ENCODE measurements at places on chromosomes 2 and 18.

DNA sequence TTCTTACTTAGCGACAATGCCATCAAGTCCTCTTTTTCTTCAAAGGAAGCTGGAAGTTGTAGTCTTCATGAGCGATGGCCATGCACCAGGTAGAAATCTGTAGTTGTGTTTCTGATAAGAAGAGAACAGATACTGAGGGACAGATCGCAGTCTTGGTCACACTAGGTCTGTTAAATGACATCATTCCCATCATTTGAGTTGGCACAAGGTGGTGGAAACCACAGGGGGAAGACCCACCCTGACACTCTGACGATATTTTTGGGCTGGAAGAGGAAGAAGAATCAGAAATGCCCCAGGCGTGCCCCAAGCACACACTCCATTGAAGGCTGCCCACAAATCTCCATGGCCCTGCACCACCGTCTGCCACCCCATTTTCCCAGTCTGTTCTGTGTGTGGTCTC lies 89.0 kb upstream of the BOD1L2 start:
- DNase-seq = no peak

- no peak for DNase-seq
These were observed 96.6 kb upstream of the TWSG1 start for GRCh38 chr18:9237981-9238380.

GRCh38 chr2:134023854-134024253 lies 230.0 kb upstream of the MGAT5 start:
- no peak for DNase-seq

DNA sequence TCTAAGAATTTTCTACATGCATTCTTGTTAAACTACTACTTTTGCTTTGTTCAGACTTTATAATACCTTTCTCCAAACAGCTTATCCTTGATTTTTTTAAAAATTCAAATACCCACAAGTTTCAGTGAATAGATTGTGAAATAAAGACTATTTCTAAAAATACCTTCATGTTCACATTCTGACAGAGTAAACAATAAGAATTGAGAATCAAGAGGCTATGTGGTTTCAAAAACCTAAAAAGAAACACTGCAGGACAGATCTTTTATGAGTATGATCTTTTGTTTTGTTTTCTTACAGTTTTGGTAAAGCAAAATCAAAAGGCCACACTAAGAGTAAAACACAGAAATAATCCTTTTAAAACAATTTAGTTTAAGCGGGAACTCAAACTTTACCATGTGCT lies 21.2 kb downstream of the ALS2 start:
- no peak for DNase-seq

DNA sequence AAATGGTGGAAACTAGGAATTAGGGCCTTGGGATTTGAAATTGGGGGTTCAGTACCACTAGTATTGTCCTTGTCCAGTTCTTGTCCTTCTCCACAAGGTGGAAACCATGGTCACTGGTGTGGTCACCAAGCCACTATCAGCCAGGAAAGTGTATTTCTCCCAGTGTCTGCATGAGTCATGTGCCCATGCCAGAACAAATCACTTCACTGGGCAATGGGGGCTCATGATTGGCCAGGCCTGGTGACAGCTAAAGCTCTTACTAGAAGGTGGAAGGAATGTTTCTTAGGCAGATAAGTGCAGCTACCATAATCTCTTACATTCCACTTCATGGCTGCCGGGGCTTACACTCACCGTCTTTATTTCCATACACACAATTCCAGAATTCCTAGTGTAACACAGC lies 124.8 kb upstream of the TACR1 start:
- DNase-seq = no peak

DNA sequence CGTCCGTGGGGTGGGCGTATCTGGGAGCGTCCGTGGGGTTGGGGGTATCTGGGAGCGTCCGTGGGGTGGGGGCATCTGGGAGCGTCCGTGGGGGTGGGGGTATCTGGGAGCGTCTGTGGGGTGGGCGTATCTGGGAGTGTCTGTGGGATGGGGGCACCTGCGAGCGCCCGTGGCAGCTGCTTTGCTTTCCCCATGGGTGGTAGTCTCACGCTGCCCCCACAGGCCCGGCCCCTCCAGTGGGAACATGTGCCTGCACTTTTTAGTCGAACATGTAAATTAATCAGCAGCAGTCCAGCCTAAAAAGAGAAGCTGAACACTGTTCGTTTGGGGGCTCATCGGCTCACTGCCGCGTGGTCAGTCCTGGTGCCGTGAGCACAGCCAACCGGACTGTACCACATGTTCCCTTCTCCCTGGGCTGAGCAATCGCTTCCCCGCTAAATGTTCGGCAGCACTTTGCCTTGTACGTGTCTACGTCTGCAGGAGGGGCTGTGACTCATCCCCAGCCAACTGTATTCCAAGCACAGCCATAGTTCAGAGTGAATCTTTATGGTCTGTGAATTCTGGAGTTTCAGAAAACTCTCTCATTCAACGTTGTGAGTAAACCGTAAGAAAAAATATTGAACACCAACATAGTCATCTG lies 271.5 kb downstream of the AGAP1 start:
- DNase-seq = no peak

DNA sequence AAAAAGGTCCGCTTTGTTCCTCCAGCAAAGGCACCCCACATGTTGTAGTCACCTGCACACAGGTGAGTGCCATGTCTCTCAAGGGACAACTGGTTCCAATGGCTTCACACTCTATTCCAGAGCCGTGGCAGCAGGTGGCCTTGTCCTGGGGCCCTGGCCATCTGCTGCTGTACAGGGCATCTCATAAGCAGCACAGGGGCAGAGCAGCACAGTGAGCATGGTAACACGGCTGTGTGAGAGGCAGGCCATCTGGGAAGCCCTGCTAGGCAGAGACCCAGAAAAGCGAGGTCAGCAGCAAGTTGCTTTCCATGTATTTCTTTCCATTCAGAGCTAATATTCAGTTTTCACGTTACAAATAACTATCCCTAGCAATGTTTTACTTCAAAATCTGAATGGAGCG lies 54.7 kb downstream of the CMPK2 start:
- no peak for DNase-seq

DNA sequence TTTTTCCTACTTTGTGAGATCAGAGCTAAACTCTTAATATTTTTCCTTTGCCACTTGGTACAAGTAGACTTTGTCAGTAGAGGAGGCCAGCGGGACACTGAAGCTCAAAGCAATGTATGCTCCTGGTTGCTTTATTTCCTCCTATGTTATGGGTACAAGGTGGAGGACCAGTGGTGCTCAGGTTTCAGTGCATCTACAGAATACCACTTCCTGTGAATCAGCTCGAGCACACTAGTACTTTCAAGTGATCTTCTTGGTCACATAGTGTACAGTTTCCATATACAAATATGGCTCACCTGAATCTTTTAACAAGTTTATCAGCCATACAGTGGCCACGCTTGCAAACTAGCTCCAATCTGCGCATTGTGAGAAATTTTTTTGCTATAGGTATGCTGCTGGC lies 1674.8 kb upstream of the TMEFF2 start:
- DNase-seq = no peak

GRCh38 chr2:60092781-60093180 lies 460.7 kb downstream of the BCL11A start:
- no peak for DNase-seq

- no peak for DNase-seq
These were observed 180.6 kb downstream of the ZNF407 start for GRCh38 chr18:74778191-74778847.

DNA sequence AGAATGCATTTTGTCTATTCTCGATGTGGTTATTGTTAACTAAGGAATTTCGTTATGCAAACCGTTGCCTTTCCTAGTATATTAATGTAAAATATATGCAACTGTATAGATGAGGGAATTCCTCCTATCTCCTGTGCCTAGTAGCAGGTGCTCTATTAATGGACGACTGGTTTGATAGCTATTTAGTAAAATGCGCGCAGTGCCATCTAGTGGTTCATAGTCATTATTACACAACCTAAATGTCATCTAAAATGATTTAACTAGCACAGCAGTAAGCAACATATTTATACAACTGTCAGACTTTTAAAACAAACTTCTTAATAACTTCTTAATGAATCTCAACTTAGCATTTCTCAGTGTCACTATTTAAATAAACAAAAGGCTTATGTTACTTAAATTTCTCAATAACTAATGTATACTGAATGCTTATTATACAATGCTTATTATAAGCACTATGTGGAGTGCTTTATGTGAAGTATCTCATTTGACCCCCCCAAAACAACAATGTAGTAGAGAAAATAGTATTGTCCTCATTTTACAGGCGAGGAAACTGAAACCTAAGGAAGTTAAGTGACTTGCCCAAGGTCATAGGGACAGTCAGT lies 77.9 kb downstream of the DTNA start:
- no peak for DNase-seq

DNA sequence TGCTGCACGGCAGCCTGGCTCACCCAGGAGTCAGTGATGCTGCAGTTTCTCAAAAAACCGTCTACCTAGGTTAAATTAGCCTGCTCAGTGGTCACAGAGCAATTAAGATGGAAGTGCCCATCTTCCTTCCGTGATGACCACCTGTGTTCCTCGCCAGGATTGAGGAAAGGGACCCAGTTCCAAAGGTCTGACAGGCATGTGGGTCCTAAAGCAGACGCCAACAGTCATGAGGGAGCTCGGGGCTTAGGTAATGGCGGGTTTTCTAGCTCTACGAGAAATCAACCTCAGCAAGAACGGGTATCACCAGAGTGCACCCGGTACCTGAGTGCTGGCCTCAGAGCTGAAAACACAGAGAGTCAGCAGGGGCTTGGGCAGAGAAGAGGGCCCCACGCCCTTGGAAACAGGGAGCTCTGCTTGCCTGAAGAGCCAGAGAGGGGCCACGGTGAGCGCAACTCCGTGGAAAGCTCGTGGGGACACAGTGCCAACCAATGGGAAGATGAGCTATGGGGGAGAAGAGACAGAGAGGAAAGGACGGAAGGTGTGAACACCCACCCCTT lies 34.3 kb upstream of the DNMT3A start:
- DNase-seq = no peak

GRCh38 chr2:107927034-107927534 lies 59.2 kb upstream of the SLC5A7 start:
- DNase-seq = no peak

- no peak for DNase-seq
These were observed 24.2 kb upstream of the CAB39 start for GRCh38 chr2:230688490-230688889.

GRCh38 chr2:196711625-196712024 lies 72.1 kb downstream of the CCDC150 start:
- DNase-seq = no peak

DNA sequence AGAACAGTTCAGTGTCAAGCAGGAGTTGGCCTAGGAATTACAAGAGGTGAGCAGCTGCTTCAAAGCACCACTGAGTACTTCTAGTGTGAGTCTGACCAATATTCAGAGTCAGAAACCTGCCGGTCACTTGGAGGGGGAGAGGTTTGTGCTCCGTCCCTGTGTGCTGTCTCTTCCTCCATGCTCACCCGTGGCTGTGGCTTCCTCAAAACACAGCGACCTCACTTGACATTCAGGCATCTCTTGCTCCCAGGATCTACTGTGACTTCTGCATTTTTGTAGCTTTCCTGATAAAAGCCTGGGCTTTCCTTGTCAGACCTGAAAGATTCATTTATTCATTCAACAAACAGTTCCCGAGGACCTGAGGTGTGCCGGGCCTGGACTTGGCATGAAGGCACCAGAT lies 32.9 kb downstream of the TPRKB start:
- DNase-seq = no peak

GRCh38 chr2:21267232-21267835 lies 143.6 kb downstream of the TDRD15 start:
- DNase-seq = no peak

DNA sequence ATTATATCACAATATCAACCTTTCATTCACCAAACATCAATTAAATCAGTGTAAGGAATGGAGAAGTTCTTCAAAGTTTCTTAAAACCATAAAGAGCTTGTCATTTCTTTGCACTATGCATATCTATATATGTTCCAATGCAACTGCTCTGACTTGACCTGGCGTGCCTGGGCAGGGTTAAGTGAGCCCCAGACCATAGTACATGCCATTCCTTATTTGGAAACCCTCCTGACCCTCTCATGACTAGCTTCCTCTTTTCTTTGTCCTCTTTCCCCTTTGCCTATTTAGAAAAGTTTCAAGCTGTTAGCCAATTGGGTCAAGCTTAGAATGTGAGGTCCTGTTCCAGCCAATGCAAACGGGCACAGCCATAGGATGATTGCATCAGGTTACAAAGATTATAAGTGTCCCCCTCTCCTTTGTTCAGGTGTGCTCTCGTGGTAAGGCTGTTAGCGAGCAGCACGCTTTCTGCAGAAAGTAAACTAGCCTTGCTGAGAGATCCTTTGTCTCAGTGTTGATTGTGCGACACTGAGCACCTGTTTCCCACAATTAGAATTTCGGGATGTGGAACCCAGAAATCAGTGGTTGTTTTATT lies 78.2 kb upstream of the UXS1 start:
- no peak for DNase-seq

DNA sequence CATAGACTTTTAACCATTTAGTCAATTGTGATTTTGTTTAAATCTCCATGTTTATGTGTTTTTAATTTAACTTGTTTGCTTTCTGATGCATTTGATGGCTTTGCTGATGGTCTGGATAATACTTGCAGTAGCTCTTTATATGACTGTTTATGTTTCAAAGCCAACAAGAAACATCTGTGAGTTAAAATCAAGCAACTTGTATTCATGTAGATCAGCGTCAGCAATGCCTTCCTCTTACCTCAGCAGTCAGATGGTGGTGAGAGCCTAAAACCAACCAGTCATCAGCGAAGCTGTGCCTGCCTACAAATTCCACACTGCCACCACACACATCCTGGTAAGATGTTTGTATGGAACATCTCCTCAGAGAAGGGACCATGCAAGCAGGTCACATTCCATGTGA lies 231.9 kb downstream of the PTGR3 start:
- no peak for DNase-seq

DNA sequence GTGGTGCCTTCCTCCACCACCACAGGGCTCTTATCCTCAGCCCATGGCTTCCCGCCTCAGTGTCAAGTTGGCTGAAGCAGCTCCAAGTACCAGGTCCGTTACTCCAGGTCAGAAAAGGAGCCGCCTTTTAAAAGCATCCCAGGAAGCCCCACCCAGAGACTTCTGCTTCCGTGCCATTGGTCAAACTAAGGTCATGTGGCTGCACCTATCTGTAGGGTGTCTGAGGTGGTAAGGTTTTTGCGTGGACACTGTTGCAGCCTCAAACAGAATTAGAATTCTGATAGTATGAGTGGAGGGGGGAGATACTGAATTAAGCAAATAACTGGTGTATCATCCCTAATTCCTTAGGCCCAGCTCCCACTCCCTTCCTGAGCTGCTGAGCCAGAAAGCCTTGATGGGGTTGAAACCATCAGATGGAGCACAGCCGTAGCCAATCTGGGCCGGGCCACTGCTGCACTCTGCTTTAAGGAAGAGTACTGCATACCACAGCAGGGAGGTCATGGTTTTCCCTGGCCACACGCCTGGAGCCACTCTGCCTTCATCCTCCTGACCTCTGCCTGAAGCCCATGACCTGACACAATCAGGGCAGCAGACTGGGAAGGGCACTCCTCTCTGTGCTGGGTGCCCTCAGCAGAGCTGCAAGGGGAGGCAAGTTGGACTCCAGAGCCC lies 8.4 kb downstream of the TMEM247 start:
- no peak for DNase-seq

GRCh38 chr2:181354626-181355025 lies 102.6 kb upstream of the ITGA4 start:
- peak; percentile 54 for DNase-seq

GRCh38 chr18:48006415-48007175 lies 76.1 kb upstream of the SMAD2 start:
- no peak for DNase-seq

GRCh38 chr2:182733572-182733971 lies 17.5 kb downstream of the DNAJC10 start:
- DNase-seq = no peak
